ENCODE measurements at places on chromosomes 16 and 17. TPM values are rescaled to one million over a fixed set of nuclear protein-coding genes. Genes with fewer than 3 reads are reported as not detected.
A peak's percentile ranks its signal among the peaks of the same experiment; 100 is the strongest.

Gene CHST4
- not detected for total RNA-seq

Gene SSTR5
- total RNA-seq: not detected

Gene KLHL10
- total RNA-seq: not detected

Gene NMT1
- 114 TPM for total RNA-seq

Gene TBX4
- not detected for total RNA-seq

Gene TBX2
- not detected for total RNA-seq

Gene TTYH2
- 23.8 TPM for total RNA-seq

Gene CAPN15
- total RNA-seq: 93.4 TPM

Gene RAI1
- total RNA-seq: 16.7 TPM

Gene CLEC3A
- total RNA-seq: not detected

Gene KRTAP2-1
- not detected for total RNA-seq

Gene CA4
- not detected for total RNA-seq

Gene MT3
- total RNA-seq: 2.5 TPM

Gene SPN
- total RNA-seq: 359 TPM

GRCh38 chr16:48959204-48959603 lies 322.4 kb downstream of the CBLN1 start:
- H3K4me1 ChIP-seq: no peaks in the 10 kb centered on the region
- no peak for DNase-seq
- H3K27ac ChIP-seq: no peak overlapping the region
- no peaks in the 10 kb centered on the region for H3K36me3 ChIP-seq
- H3K27me3 ChIP-seq: no peaks in the 10 kb centered on the region

GRCh38 chr17:57697891-57698711 lies 47.0 kb downstream of the CCDC182 start:
- peaks cover 4% of the 10 kb centered on the region for H3K36me3 ChIP-seq
- no peak for DNase-seq
- peaks cover 4% of the 10 kb centered on the region for H3K4me1 ChIP-seq
- H3K27me3 ChIP-seq: no peaks in the 10 kb centered on the region

DNA sequence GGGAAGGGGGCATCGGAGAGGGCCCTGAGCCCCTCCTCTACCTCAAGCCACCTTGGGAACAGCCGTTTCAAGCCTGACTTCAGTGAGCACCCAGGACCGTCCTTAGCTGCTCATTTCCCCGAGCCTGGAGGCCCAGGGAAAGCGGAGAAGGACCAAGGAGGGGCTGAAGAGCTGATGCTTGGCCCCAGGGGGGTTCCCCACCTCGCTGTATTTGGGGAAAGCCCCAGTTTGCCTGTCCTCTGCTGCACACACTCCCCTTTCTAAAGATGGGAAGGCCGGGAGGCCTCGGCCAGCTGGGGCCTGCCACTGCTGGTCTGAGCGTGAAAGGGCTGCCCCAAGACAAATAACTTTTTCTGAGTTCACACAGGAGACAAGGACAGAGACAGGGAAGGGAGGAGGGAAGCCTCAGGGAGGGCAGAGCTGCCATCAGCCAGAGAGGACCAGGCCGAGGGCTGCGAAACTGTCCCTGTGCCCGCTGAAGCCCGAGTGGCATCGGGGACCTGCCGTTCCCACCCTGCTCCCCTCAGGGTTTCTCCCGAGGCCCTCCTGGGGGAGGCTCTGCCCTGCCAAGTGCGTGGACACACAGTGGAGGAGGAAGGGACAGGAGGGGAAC lies 11.6 kb downstream of the ZACN start:
- no peak for DNase-seq
- H3K4me1 ChIP-seq: peaks cover 6% of the 10 kb centered on the region
- H3K27ac ChIP-seq: no peak overlapping the region
- no peak overlapping the region for H3K4me3 ChIP-seq

- H3K27me3 ChIP-seq: peaks cover 65% of the 10 kb centered on the region
- peak within 1 kb of the TSS; percentile 48 for H3K4me3 ChIP-seq
- no peaks in the 10 kb centered on the region for H3K36me3 ChIP-seq
- DNase-seq: no peak
- H3K27ac ChIP-seq: no peak within 1 kb of the TSS
- H3K4me1 ChIP-seq: peaks cover 24% of the 10 kb centered on the region
Observed at GRCh38 chr17:80475910-80476876, at the start of gene NPTX1. NPTX1 (minus strand) TSS chr17:80476607; CDS start chr17:80476446, 161 bp downstream.

DNA sequence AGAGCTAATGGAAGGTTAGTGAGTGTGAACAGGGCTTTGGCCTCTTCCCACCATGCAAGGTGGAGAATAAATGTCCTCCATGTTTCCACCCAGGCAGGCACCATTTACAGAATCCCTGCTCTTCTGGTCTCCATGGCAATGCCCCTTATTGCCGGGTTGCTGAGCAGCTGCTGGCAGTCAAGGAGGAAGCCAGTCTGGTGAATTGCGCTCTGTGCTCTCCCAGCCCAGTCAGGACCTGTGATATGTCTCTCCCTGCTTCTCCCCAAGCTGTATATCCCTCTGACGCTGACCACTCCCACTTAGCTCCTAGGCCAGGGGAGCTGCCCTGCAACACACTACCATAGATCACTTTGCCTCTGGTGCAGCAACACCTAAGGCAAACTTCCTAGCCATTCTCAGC lies 402.1 kb upstream of the ERCC4 start:
- no peak overlapping the region for H3K27ac ChIP-seq
- no peak overlapping the region for H3K4me3 ChIP-seq
- H3K4me1 ChIP-seq: no peaks in the 10 kb centered on the region
- no peaks in the 10 kb centered on the region for H3K36me3 ChIP-seq
- no peaks in the 10 kb centered on the region for H3K27me3 ChIP-seq

GRCh38 chr16:12646490-12647274 lies 157.0 kb downstream of the CPPED1 start:
- H3K36me3 ChIP-seq: peaks cover 11% of the 10 kb centered on the region
- H3K4me3 ChIP-seq: peak overlapping the region; percentile 46

DNA sequence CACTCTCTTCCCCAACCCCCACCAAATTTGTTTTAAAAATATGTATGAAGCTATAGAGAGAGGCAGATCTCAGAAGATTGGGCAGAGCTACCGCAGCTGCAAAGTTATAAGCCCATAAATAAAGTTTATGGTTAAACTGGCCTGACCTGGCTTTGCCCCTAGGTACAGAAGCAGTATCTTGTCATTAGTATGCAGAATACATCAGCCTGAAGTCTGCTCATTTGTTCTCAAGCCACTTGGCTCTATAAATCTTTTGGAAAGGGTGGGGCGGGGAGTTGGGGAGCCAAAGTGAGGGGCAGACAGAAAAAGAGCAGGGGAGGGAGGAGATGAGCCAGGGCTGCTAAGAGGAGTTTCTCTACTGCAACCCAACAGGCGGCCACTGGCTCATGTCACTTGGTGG lies 113.2 kb downstream of the SOX9 start:
- no peaks in the 10 kb centered on the region for H3K4me1 ChIP-seq
- no peak overlapping the region for H3K27ac ChIP-seq
- H3K4me3 ChIP-seq: no peak overlapping the region
- H3K27me3 ChIP-seq: no peaks in the 10 kb centered on the region
- no peaks in the 10 kb centered on the region for H3K36me3 ChIP-seq

- DNase-seq: no peak
- no peaks in the 10 kb centered on the region for H3K4me1 ChIP-seq
- H3K36me3 ChIP-seq: no peaks in the 10 kb centered on the region
- peaks cover 9% of the 10 kb centered on the region for H3K27me3 ChIP-seq
- H3K4me3 ChIP-seq: no peak overlapping the region
Observed at GRCh38 chr17:41190328-41190727, 641 bp downstream of the KRTAP9-1 start.

- peaks cover 12% of the 10 kb centered on the region for H3K27me3 ChIP-seq
- no peak overlapping the region for H3K4me3 ChIP-seq
- H3K4me1 ChIP-seq: no peaks in the 10 kb centered on the region
- H3K27ac ChIP-seq: no peak overlapping the region
- no peak for DNase-seq
Observed at GRCh38 chr17:7782240-7782639, 51.8 kb upstream of the KDM6B start.

GRCh38 chr17:50954641-50955121 lies 88.5 kb upstream of the TOB1 start:
- H3K27ac ChIP-seq: no peak overlapping the region
- no peaks in the 10 kb centered on the region for H3K27me3 ChIP-seq
- DNase-seq: no peak
- H3K4me3 ChIP-seq: no peak overlapping the region
- H3K36me3 ChIP-seq: no peaks in the 10 kb centered on the region
- peaks cover 29% of the 10 kb centered on the region for H3K4me1 ChIP-seq

DNA sequence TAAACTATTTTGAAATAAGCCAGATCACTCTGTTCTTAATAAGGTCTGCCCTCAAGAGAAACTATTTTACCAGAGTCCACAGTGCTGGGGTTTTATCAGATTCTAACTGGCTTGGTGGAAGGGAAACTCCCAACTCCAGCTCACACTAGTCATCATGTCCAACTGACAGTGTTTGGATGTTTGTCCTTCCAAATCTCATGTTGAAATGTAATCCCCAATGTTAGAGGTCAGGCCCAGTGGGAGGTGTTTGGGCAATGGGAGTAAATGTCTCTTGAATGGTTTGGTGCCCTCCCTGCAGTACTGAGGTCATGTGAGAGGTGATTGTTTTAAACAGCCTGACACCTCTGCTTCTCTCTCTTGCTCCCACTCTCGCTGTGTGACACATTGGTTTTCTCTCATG lies 1301.0 kb upstream of the CDH8 start:
- H3K27me3 ChIP-seq: no peaks in the 10 kb centered on the region
- H3K4me1 ChIP-seq: no peaks in the 10 kb centered on the region
- DNase-seq: no peak
- no peak overlapping the region for H3K27ac ChIP-seq

DNA sequence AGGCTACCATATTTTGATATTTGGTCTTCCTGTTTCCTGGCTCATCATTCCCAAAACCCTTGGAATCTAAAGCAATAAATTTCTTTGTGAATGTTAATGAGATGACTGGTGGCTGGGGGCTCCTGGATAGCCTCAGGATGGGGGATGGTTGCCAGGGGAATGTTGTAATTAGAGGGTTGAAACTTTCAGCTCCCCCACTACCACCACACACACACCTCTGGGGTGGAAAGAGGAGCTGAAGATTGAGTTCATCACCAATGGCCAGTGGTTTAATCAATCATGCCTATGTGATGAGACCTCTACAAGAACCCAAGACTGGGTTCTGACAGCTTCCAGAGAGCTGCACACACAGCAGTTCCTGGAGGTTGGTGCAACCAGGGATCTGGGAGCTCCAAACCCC lies 59.1 kb downstream of the HS3ST3A1 start:
- no peak overlapping the region for H3K27ac ChIP-seq
- DNase-seq: no peak
- H3K4me3 ChIP-seq: no peak overlapping the region
- no peaks in the 10 kb centered on the region for H3K36me3 ChIP-seq
- H3K4me1 ChIP-seq: no peaks in the 10 kb centered on the region

GRCh38 chr16:48235058-48235555 lies 9.0 kb upstream of the LONP2 start:
- no peak for DNase-seq
- no peaks in the 10 kb centered on the region for H3K36me3 ChIP-seq
- H3K4me1 ChIP-seq: peaks cover 21% of the 10 kb centered on the region
- no peaks in the 10 kb centered on the region for H3K27me3 ChIP-seq
- H3K27ac ChIP-seq: no peak overlapping the region
- H3K4me3 ChIP-seq: no peak overlapping the region

DNA sequence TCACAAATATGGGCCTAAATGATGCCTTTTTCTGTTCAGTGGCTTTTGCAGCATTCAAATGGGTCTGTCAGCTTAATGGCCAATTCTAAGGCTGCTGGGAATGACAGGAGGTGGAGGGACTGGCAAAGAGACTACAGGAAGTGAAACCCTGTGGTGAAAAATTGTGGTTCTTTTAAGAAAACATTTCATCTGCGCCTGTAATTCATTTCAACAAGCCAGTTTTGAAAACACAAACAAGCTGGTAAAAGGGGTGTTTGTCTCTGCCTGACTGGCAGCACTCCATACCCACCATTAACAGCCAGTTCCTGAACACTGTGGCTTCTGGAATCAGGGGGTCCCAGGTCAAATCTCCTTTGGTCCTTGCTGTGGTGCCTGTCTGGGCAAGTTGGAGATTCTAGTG lies 3.6 kb upstream of the KDM8 start:
- H3K4me1 ChIP-seq: peaks cover 87% of the 10 kb centered on the region
- DNase-seq: peak; percentile 48
- peaks cover 22% of the 10 kb centered on the region for H3K36me3 ChIP-seq
- H3K27me3 ChIP-seq: no peaks in the 10 kb centered on the region
- H3K27ac ChIP-seq: peak overlapping the region; percentile 95

Measured in activated CD4-positive, alpha-beta memory T cell treated with anti-CD3 and anti-CD28 coated beads, Interleukin-2, amount 10 ng/mL, durations not matched to agents 7 days and 5 days (primary cell).